ENCODE measurements at places on chromosomes 7 and 10.

GRCh38 chr7:86664486-86664885 lies 20.8 kb downstream of the GRM3 start:
- no peak for DNase-seq

DNA sequence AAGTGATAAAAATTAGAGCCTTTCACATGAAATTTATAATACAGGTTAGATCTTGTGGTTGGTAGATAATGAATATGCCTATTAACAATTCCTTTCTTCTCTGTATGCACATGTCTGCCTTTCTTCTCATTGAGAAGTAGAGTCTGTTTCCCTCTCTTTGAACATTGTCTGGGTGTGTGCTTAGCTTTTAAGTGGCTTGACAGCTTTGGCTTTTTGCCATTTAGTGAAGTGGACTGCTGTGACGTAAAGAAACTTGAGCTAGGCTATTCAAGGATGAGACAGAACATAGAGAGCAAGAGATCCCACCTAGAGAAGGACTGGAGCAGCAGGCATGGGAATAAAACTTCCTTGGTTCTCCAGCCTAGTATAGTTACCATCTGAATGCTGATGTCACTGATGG lies 996.7 kb upstream of the CELF2 start:
- no peak for DNase-seq

GRCh38 chr10:68315582-68315981 lies 16.3 kb upstream of the HNRNPH3 start:
- no peak for DNase-seq

DNA sequence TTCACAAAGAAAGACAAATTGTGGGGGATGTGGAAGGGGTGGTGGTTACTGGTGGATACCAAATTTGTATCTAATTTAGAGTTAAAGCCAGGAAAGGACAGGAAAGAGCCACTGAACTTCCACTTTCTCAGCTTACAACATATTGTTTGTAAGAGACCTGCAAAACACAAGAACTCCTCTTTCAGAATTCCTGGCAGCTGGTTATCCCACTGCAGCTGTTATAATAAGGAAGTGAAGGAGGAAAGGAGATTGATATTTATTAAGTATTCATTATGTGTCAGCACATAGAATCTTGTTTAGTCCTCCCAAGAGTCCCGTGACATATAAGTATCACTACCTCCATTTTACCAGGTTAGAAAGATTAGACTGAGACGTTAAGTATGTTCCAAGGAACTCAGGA lies 481.7 kb downstream of the PHTF2 start:
- DNase-seq: no peak

DNA sequence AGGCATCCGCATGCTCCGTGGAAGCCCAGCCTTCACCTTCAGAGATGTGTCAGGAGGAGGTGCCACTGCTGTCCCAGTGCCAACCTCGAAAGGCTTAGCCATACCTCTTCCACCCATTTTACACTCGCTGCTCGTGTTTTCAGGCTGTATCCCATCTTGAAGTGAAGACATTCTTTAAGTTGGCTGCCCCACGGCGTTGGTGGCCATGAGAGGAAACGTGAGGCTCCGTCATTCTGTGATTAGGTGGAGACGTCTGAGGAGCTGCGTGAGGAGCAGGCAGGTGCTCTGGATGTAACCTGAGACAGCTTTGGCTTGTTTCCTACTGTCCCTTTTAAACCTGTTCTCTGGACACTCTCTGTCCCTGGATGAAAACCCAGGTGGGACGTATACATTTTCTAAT lies 159.9 kb upstream of the RNF32 start:
- DNase-seq: no peak

GRCh38 chr7:2787251-2787951 lies 56.7 kb downstream of the GNA12 start:
- no peak for DNase-seq

DNA sequence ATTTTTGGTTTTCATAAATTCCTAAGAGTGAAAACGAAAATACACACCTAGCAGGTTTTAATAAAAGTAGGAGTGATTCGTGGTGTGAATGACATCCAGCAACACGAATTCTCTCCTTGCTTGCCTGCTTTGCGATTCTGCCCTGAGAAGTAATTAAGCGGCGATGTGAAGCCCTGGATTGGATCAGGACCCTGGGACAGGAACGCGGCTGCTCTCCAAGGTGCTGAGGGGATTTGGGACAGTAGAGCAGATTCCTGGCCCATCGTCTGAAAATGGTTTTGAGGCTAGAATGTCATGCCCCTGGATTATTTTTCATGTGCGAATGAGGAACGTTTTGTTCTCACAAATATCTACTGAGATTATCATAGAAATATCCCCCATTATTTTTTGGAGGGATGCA lies 7.8 kb downstream of the NPS start:
- no peak for DNase-seq

DNA sequence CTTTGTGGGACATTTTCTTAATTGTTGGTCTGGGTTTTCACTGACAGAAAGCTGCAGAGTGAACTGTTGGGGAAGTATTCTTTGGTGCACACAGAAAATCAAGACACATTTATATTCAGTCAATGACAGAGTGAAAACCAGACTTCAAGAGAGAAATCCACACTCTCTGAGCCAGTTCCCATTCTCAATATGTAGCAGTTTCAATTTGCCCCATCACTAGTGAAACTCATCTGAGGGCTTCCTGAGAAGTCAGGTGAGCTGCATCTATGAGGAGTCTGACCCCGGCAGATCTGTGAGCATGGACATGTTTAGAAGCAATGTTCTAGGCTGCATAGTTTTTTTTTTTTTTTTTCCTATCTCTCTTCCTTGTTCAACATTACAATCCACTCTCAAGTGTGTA lies 163.7 kb upstream of the AHR start:
- DNase-seq: no peak

GRCh38 chr7:85290269-85290668 lies 103.4 kb upstream of the SEMA3D start:
- DNase-seq: no peak

- DNase-seq: no peak
These were observed 148.4 kb upstream of the AHR start for GRCh38 chr7:17150018-17150417.

DNA sequence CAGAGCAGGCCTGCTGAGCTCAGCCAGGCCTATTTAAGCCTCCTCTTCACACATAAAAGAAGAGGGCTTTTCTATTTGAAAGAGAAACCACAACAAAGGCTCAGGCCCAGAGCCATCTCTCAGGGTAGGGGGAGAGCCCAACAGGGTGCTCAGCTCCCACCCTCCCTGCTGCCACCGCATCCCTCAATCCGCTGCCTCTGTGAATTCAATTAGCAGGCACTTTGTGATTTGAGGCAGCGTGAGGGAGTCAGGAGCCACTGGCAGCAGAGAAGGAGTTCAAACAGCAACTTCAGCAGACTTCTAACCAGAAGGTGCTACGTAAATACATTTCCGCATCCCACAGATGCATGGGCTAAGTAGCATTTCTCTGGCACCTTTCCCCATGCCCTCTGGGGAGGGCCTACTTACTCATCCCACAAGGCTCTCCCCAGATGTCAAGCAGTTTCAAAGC lies 45.2 kb downstream of the LRRC20 start:
- no peak for DNase-seq

DNA sequence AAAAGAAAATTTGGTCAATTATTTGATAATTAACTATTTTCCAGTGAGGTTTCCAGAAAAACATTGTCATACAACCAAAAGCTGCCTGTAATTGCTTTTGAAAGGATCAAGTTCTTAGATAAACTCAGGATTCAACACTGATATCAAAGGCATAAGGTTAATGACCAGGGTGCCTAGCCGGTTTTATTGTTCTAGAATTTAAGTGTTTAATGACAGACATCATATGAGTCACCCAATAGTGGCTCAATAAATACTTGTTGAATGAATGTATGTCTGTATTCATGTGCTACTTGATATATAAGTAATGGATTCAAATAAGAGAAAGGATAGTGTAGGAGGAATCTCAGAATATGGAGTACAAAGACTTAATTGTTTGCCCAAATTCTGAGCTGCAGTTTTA lies 196.1 kb upstream of the LRGUK start:
- DNase-seq: no peak

GRCh38 chr7:92268921-92269320 lies 23.1 kb downstream of the ANKIB1 start:
- no peak for DNase-seq

- DNase-seq: no peak
These were observed 54.4 kb downstream of the ESYT2 start for GRCh38 chr7:158774952-158775351.

GRCh38 chr10:110392121-110392520 lies 87.4 kb upstream of the SMNDC1 start:
- DNase-seq: no peak

- DNase-seq: no peak
These were observed 103.6 kb downstream of the SH3PXD2A start for GRCh38 chr10:103751667-103752290.

GRCh38 chr10:113047151-113047550 lies 97.1 kb downstream of the TCF7L2 start:
- DNase-seq: no peak

DNA sequence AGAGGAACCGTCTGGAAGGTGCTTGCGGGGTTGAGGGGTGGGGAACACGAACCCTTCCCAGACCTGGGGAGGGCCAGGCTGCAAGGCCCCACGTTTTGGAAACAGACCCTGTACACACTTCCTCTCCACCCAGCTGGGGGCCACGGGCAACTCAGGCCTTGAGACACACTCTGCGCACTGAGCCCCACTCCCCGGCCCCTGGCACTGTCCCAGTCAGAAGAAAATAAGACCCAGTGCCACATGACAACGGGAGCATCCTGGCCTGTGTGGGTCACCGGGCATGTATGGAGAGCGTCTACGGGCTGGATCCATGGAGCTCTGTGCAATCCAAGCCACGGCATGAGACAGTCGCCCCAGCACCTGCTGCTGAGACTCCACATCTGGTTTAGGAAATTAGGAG lies 63.7 kb downstream of the CARD11 start:
- DNase-seq: no peak

DNA sequence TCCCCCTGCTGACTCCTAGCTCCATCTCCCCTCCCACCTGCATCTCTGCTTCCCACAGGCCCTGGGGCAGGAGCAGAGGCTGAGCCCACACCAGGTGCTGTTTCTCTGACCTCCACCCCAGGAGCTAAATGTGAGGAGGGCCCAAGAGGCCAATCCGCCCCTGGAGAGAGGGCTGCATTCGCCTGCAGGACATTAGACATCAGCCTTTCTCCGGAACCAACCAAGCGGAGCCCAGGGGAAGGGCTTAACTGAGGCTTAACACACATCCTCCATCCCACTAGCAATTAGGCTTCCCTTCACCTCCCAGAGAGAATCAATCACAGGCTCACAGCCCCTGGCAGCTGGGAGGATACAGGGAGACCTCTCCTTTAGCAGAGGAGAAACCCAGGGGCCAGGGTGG lies 50.5 kb downstream of the SH3PXD2A start:
- DNase-seq: no peak

DNA sequence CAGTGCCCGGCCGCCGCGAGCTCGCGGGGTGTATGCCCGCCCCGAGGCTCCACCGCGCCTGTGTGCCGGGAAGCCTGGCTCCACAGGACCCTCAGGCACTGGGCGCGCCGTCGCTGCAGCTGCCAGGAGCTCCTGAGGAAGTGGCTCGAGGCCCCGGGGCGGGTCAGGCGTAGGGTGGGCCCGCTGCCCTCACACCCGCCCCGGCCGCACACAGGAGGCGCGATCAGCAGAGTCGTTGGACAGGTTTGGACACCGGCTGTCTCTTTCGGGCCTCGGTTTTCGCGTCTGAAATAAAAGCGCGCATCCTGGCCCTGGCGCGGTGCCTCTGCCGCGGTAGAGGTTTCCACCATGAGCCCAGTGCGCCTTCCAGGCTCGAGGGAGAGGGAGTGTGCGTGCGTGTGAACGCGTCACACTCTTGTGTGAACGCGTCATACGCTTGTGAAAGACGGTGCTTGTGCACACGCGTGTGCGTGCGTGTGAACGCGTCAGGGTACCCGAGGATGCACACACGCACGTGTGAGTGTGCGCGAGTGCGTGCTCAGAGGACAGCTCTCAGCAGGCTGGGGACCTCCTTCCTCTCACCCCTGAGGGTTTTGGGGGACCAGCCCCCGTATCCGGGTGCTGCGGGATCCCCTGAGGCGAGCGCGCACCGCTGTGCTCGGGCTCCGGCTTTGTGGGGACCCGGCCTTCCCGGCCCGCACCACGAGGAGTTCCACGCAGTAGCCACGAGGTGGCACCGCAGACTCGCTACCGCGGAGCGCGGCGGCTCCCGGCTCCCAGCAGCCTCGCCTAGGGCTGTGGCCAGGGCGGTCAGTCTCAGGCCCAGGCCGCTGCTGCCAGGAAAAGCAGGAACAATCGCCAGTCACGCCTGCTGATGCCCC lies 83.8 kb downstream of the BMS1 start:
- DNase-seq: no peak

GRCh38 chr7:135684136-135684535 lies 21.8 kb downstream of the STMP1 start:
- DNase-seq: no peak

DNA sequence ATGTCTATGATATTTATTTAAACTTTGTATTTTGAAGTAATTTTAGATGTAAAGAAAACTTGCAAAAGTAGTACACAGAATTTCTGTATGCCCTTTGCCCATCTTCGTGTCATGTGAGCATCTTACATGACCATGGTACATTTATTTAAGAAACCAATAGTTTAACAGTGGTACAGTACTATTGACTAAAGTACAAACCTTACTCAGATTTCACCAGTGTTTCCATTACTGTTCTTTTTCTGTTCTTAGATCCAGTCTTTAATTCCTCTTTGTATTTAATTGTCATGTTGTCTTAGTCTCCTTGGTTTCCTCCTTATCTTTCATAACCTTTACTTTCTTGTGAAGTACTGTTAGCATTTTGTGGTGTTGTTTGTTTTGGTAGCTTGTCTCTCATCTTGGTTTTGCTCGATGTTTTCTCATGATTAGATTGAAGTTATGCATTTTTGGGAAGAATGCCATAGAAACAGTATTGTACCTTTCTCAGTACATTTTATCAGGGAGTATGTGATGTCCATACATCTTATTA lies 24.1 kb downstream of the TAX1BP1 start:
- no peak for DNase-seq

- no peak for DNase-seq
These were observed 126.2 kb upstream of the LRRN3 start for GRCh38 chr7:110964775-110965174.

DNA sequence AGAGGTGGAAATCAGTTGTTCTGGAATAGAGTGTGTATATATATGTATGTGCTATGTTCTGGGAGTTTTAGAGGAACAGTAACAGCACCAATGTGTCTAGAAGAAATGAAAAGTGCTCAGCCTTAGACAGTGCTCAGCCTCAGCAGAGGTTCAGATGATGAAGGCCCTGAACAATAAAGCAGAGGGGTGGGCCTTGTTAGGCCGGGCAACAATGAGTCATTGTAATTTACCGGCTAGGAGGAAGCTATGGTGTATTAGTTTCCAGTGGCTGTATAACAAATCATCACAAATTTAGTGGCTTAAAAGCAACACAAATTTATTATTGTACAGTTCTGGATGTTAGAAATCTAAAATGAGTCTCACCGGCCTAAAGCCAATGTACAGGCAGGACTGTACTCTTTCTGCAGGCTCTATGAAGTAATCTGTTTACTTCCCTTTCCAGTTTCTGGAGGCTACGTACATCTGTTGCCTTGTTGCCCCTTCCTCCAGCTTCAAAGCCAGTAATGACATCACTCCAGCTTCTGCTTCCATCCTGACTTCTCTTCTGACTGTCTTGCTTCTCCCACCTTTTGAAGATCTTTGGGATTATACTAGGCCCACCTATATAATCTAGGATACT lies 84.6 kb downstream of the CH25H start:
- DNase-seq: no peak

All from activated CD4-positive, CD25-positive, alpha-beta regulatory T cell treated with anti-CD3 and anti-CD28 coated beads, Interleukin-2, amount 50 U/mL, for 16 hours (primary cell).